ENCODE measurements at places on chromosomes 2 and 18. TPM values are rescaled to one million over a fixed set of nuclear protein-coding genes. Genes with fewer than 3 reads are reported as not detected.
A peak's percentile ranks its signal among the peaks of the same experiment; 100 is the strongest.

GRCh38 chr2:78999406-78999805, 26.1 kb upstream of the REG3G start:
- H3K36me3 ChIP-seq = no peaks in the 10 kb centered on the region
- H3K27me3 ChIP-seq = peaks cover 18% of the 10 kb centered on the region
- no peak overlapping the region for H3K27ac ChIP-seq
- H3K4me3 ChIP-seq = no peak overlapping the region

GRCh38 chr2:117968722-117969121, 45.1 kb downstream of the CCDC93 start:
- DNase-seq = no peak
- peaks cover 7% of the 10 kb centered on the region for H3K36me3 ChIP-seq
- H3K4me1 ChIP-seq = no peaks in the 10 kb centered on the region
- no peak overlapping the region for H3K27ac ChIP-seq
- no peak overlapping the region for H3K4me3 ChIP-seq

DNA sequence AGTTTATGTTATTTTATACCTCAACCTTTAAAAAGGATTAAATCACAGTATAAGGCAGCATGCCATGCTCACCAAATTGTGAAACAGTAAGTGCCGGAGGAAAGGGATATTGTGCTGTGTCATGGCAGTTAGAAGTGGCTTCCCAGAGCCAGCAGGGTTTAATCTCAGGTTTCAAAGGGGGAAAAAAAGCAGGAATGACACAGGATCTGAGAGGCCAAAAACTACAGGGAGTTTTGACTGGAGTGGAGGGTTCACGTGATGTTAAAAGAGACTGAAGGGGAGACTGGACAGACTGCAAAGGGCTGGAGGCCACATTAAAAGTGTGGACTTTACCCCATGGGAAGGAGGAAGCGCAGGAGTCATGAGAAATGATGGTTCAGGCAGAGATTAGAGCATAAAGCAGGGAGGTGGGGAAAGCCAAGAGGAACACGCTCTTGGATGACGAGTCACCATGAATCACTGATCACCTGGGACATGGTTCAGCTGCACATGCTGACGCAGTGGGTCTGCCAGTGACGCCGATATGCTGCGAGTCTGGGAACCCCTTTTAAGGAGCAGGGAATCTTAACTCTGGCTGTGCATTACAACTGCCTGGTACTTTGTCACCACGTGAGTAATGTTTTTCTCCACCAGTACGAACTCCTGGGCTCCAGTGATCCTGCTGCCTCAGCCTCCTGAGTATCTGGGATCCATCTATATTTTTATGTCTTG, 6.1 kb downstream of the CHMP1B start:
- no peak overlapping the region for H3K4me3 ChIP-seq
- H3K4me1 ChIP-seq = no peaks in the 10 kb centered on the region
- no peaks in the 10 kb centered on the region for H3K27me3 ChIP-seq
- DNase-seq = peak; percentile 66
- no peaks in the 10 kb centered on the region for H3K36me3 ChIP-seq
- H3K27ac ChIP-seq = peak overlapping the region; percentile 85

DNA sequence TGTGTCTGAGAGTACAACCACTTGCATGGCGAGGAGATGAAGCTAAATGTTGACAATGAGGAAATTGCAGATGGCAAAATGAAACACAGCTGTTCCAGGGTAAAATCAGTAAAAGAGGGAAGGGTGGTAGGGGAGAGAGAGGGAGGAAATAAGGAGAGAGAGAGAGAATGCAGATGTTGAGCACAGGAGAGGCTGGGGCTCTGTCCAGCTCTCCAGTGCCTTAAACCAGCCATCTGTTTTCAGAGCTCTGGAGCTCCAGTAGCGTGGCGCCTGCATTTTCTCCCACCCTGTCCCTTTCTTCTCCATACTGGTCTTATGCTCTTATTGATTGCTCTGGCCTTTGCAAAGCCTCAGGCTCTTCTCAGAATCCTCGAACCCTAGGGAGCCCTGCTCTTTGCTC, 52.7 kb upstream of the BOD1L2 start:
- H3K4me1 ChIP-seq = peaks cover 6% of the 10 kb centered on the region
- no peaks in the 10 kb centered on the region for H3K27me3 ChIP-seq
- no peaks in the 10 kb centered on the region for H3K36me3 ChIP-seq
- no peak overlapping the region for H3K27ac ChIP-seq
- DNase-seq = peak; percentile 92
- H3K4me3 ChIP-seq = no peak overlapping the region

DNA sequence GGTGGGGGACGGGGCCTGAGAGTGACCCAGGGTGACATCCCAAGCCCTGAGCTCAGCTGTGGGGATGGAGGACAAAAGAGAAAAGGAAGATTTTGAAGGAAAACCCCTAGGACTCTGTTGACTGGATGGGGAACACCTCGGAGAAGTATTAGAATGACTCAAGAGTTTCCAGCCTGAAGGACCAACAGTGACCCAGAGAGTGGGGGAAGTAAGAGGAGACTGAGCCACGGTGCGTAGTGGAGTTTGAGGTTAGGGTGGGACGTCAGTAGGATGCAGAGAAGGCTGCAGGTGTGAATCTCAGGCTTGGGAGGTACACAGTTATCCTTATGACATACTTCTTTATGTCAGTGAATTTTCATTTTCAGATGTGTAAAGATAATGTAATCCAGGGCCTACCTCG, 119.5 kb downstream of the NCK2 start:
- H3K4me3 ChIP-seq = no peak overlapping the region
- no peak overlapping the region for H3K27ac ChIP-seq
- DNase-seq = no peak
- no peaks in the 10 kb centered on the region for H3K27me3 ChIP-seq

- H3K27ac ChIP-seq = no peak overlapping the region
- H3K4me1 ChIP-seq = peaks cover 23% of the 10 kb centered on the region
- H3K4me3 ChIP-seq = no peak overlapping the region
- no peaks in the 10 kb centered on the region for H3K27me3 ChIP-seq
Measured at GRCh38 chr2:25320077-25320476, 21.6 kb downstream of the DNMT3A start.

DNA sequence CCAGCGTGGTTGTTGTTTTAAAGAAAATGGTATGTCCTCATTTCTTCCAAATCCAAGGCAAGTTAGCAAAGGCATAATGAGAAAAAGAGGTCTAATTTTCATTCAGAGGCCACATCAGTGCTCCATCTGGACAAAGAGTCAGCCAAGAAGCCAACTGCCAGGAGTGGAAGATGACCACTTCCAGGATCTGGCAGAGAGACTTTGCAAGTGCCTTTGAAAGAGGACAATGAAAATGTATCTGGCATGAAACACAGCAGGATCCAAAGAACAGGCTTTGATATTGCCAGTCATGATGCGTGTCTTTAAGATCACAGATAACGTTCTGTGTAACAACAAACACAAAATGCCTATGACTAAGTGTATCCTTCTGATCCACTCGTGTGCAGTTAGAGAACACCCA, 82.8 kb downstream of the AFF3 start:
- H3K27ac ChIP-seq = no peak overlapping the region
- no peak for DNase-seq
- H3K36me3 ChIP-seq = peaks cover 2% of the 10 kb centered on the region
- H3K4me3 ChIP-seq = no peak overlapping the region
- H3K27me3 ChIP-seq = no peaks in the 10 kb centered on the region

DNA sequence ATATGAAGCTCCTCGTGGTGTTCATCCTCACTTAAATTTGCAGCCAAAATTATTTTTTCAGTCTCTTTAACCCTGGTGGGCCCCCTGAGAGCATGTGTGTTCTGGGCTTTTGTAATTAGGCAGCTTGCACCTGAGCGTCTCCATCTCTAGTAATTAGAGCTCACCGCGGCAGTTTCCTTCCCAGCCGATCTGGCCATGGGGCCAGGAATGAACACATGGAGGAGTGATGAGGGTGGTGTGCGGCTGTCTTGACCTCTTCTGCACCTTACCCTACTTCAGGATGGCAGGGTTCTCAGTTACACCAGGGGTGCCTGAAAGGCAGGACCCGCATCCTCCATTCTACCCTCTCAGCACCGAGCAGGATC, 98.5 kb downstream of the AFF3 start:
- peaks cover 7% of the 10 kb centered on the region for H3K4me1 ChIP-seq
- no peaks in the 10 kb centered on the region for H3K36me3 ChIP-seq
- no peak for DNase-seq

GRCh38 chr2:135914485-135914884, 38.2 kb upstream of the MCM6 start:
- no peaks in the 10 kb centered on the region for H3K27me3 ChIP-seq
- no peak overlapping the region for H3K4me3 ChIP-seq
- DNase-seq = no peak
- no peaks in the 10 kb centered on the region for H3K4me1 ChIP-seq

DNA sequence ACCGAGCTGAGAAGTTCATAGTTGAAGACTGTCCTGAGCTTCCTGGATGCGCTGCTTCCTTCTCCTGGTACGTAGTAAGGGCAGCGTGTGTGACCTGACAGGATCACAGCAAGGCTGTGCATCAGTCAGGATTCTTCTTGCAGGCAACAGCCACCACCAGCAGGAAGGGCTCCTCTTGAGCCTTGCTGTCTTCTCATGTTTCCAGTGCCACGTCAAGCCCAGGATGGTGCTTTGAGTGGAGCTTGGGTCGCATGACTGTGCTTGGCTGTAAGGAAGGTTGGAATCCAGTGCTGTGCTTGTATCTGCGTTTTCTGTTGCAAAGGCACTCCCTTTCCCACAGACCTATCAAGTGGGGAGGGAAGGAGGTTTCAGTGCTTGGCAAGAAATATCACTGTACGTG, 194.3 kb downstream of the LDLRAD4 start:
- H3K27me3 ChIP-seq = no peaks in the 10 kb centered on the region
- H3K27ac ChIP-seq = no peak overlapping the region
- no peaks in the 10 kb centered on the region for H3K4me1 ChIP-seq
- H3K36me3 ChIP-seq = no peaks in the 10 kb centered on the region
- no peak overlapping the region for H3K4me3 ChIP-seq
- no peak for DNase-seq

DNA sequence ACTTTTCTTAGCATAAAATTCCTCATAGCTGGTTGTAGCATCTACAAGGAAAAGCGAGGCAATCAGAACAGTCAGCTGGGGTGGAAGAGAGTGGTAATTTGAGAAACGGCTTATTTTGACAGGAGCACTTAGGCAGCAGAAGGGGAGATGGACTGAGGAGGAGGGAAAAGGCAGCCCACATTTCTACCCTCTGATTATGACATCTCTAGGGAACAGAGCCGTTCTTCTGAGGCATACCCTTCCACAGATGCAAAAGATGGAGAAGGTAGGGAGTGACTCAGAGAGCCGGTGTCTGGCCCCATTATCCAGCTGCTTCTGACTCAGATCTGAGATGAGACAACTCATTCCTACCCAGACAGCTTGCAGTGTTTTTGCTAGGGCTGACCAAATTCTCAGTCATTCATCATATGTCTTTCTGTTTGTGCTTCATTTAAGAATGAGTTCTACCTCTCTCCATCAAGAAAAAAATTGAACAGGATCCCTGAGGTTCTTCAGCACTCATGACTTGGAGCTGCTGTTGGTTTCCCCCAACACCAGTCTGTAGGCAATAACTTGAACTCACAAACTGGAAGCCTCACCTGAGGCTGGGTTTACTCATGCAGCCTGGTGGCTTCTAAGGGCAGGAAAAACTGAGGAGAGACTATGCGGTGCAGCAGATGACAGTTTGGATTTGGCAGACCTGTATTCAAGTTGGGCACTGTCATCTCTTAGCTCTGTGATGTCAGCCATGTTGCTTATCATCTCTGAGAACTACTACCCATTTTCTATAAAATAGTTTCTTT, 15.9 kb upstream of the SEC11C start:
- H3K4me1 ChIP-seq = no peaks in the 10 kb centered on the region
- H3K4me3 ChIP-seq = no peak overlapping the region
- H3K27ac ChIP-seq = no peak overlapping the region
- no peaks in the 10 kb centered on the region for H3K36me3 ChIP-seq

GRCh38 chr18:11925800-11926481, 17.8 kb upstream of the MPPE1 start:
- H3K4me1 ChIP-seq = peaks cover 3% of the 10 kb centered on the region
- H3K36me3 ChIP-seq = no peaks in the 10 kb centered on the region
- no peak for DNase-seq
- H3K27ac ChIP-seq = no peak overlapping the region

DNA sequence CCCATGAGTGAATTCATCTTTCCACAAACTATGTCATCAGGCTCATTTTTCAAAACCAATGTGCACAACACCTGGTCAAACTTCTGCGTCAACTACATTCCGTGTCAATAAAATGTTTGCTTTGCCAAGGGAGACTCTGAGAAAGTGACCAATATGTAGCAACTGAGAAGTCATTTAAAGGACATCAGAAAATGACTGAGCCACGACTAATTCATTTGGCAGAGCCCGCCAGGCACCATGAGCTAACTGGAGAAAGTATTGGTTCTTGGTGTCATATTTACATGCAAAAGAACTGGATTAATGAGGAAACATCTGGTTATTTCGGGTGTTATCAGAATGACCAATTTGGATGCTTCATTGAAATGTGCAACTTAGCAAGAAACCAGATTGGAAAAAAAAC, 7.2 kb downstream of the RND3 start:
- no peaks in the 10 kb centered on the region for H3K36me3 ChIP-seq
- no peak for DNase-seq
- no peaks in the 10 kb centered on the region for H3K27me3 ChIP-seq
- H3K27ac ChIP-seq = peak overlapping the region; percentile 69
- no peak overlapping the region for H3K4me3 ChIP-seq

DNA sequence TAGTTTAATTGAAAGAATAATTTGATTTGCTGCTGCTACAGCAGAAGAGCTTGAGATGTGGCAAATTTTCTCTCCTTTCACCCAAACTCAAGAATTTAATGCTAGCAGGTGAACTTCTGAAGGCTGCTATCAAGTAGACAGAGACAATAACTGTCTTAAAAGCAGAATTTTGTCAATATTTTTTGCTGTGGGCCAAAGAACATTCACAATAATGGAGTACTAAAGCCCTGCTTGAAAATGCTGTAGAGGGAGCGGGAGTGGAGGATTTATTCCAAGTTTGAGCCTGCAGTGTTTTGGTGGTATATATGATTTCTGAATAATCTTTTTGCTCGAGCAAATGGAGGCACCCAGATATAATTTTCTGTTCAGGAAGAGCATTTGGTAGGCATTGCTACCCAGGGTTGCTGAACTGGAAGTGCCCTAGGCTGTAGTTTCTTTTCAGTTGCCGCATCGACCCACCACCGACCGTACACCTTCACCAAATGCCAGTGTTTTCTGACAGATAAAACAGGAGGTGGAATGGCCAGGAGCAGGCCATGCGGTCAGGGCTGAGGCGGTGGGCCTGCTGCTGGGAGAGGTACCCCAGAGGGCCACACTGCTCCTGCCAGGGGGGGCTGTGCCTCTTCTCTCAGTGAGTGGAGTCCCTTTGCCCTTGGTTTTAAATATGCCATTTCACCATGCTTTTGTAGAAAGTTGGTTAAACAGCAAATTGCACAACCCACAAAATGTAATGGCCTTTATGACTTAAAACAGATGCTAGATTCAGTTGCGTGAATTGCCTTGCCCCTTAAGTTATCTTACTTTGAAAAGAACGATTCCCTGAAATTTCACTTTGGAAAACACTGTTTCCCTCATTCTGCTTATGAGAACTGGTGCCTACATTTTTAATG, 36.4 kb downstream of the TSHZ1 start:
- H3K4me3 ChIP-seq = no peak overlapping the region
- peaks cover 21% of the 10 kb centered on the region for H3K4me1 ChIP-seq
- no peaks in the 10 kb centered on the region for H3K36me3 ChIP-seq
- H3K27ac ChIP-seq = peak overlapping the region; percentile 79

RUFY4 gene
- 0.31 TPM for total RNA-seq

DNAH7 gene
- 32.9 TPM for total RNA-seq

KLF7 gene
- total RNA-seq = 23.7 TPM

ALPI gene
- total RNA-seq = not detected

TMEM247 gene
- not detected for total RNA-seq

ACADL gene
- 34.8 TPM for total RNA-seq

HOXD13 gene
- total RNA-seq = not detected

CRYGC gene
- total RNA-seq = not detected

KYNU gene
- 18.7 TPM for total RNA-seq

CNOT9 gene
- total RNA-seq = 37.7 TPM
